Stimulated activated CD4-positive, alpha-beta T cell treated with anti-CD3 and anti-CD28 coated beads, Interleukin-4, amount 100 ng/mL, for 4 hours (primary cell): ENCODE measurements at places on chromosomes 3 and 15.

- DNase-seq: no peak
These were observed 220.0 kb downstream of the ZMAT3 start for GRCh38 chr3:178851564-178851963.

DNA sequence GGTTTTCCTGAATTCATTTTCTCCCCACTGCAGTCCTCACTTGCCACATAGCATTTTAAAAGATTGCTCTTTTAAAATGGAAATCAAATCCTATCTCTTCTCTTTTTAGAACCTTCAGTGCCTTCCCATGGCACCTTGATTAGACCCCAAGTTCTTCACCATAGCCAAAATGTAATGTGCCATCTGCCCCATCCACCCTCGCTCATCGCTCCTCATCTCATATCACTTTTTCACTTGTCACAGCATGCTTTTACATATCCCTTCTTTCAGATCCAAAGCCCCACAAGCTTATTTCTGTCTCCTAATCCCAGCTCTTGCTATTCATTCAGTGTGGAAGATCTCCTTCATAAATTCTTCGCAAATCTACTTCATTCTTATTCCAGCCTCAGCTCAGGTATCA lies 161.7 kb downstream of the CD47 start:
- no peak for DNase-seq

DNA sequence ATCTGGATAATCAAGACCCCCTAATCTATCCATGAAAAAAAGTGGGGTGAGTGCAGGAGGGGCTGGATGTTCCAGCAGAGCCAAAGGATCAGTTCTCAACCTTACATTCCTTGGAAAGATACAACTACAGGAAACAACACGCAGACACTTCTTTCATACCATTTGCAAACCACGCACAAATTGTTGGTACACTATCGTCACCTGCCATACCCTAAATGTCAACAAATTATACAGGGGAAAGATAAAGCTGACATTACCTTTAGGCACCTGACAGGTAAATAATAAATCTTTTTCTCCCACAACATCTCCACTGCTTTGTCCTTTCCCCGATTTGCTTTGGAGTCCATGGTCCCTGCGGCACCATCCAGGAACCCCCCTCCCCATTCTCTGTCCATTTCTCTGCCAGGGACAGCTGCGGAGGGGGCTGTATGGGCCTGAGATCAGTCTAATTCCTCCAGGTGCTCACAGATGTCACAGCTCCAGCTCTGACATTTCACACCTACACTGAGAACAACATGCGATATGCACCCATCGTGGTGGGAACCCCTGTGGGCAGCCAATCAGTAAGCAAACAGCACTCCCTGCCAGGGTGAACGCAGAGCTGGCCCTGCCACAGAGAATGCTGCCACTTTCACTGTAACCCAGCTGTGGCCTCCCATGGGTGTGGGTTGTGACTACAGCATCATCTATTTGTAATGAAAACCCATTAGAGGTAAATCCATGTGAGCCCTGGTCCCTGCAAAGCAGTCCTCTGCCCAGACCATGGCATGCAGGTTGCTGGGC lies 37.7 kb upstream of the BCL2L10 start:
- no peak for DNase-seq

- DNase-seq: no peak
These were observed 2.8 kb downstream of the CLSTN2 start for GRCh38 chr3:139937674-139938279.

DNA sequence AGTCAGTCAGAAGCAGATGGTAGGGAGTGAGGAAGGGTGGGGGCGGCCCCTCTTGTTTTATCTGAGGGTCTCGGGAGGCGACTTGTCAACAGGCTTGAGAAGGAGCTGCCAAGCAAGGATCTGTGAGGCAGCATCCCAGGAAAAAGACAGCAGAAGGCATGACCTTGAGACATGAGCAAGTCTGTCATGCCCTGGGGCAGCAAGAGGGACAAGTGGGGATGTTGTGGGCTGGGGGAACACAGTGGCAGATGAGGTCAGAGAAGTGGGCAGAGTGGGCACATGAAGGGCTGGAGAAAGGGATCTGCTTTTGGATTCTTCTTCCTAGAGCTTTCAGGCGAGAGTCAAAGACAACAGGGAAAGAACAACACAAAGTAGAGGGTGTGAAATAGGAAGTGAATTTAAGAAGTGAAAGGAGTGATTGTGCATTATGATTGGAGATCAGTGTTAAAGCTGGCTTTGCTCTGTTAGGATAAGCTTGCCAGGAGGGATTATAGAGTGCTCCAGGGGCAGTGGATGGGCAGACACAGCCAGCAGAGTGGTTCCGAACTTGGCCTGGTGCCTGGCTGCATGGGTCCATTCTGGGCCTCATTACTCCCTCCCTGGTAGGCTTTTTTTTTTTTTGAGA lies 73.3 kb downstream of the USP13 start:
- no peak for DNase-seq

DNA sequence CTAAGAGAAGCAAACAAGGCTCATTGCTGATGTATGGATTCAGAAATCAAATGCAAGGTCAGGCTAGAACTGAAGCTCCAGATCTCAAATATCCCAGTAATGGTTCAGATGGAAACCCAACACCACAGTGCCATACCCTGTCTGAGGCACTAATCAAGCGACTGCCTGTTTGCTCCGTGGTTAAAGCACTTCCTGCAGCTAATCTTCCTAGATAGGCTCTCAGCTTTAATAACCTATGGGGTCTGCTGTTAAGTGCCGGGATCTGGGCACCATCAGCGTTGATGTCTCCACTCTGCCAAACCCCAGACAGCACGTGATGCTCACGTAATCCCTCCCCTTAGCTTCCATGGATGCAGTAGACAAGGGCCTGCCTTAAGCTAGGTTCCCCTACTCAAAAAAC lies 262.6 kb downstream of the MECOM start:
- no peak for DNase-seq

DNA sequence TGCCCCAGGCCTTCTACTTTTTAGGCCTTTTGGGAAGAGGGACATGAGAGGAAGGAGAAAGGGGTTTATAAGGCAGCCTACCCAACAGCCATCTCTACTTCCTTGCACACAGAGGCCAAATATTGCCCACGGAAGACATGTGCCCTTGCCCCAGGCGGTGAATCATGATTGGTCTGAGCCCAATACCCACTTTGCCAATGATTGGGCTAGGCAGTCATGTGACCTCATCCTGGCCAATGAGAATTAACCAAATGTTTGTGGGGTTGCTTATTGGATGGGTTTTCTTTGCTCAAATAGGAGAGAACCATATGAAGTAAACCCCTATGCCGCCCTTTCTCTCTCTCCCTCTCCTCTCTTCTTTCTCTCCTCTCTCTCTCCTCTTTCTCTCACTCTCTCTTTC lies 42.2 kb upstream of the ATP1B3 start:
- DNase-seq: no peak

- DNase-seq: no peak
These were observed 65.8 kb downstream of the EXOG start for GRCh38 chr3:38561746-38562466.

- DNase-seq: no peak
These were observed 91.9 kb upstream of the NSMCE3 start for GRCh38 chr15:29361560-29361959.

DNA sequence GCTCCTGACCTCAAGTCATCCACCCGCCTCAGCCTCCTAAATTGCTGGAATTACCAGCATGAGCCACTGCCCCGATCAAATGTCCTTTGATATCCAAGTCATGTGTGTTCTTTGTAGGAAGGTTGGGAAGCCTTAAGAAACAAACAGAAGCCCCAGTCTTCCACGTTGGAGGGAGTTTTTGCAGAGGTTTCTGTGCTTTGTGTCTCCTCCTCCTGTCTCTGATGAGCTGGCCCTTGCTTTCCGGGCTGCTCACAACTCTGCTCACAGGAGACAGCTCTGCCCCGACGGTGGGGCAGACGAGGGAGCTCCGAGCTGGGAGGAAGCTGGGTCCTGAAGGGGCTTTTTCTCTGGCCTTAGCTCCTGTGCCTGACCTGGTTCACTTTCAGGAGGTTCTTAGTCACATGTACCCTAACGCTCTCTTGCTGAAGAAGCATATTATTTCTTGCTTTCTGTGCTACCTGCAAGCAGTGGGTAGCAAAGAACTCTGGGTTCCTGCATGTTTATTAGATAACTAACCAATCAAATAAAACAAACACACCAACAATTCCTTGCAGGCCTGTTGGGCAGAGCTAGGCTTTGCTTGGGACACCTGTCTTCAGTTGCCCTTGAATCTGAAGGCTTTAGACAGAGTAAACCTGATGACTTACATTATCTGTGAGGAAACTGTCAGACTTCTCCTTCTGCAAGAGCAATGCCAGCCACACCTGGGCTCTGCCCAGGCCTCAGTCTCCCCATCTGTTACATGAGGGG lies 52.6 kb upstream of the SMAD6 start:
- no peak for DNase-seq

GRCh38 chr15:98035577-98036010 lies 75.1 kb downstream of the ARRDC4 start:
- DNase-seq: no peak

- no peak for DNase-seq
These were observed 158.9 kb downstream of the NSMCE3 start for GRCh38 chr15:29110733-29111132.

DNA sequence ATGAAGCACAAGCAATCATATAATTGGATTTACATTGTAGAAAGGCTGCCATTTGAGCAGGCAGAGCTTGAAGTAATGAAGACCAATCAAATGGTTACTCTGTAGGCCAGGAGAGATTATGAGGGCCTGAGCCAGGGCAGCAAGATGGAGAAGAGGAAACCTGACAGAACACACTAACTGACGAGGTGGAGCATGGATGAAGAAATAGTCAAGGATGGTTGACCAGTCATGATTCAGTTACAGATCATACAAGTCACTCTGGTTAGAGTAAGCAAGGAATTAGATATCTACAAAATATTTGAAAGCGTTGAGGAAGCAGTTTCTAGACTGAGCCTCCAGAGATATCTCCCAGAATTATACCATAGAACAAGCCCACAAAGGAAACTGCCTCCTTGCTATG lies 101.8 kb upstream of the THSD4 start:
- DNase-seq: no peak

DNA sequence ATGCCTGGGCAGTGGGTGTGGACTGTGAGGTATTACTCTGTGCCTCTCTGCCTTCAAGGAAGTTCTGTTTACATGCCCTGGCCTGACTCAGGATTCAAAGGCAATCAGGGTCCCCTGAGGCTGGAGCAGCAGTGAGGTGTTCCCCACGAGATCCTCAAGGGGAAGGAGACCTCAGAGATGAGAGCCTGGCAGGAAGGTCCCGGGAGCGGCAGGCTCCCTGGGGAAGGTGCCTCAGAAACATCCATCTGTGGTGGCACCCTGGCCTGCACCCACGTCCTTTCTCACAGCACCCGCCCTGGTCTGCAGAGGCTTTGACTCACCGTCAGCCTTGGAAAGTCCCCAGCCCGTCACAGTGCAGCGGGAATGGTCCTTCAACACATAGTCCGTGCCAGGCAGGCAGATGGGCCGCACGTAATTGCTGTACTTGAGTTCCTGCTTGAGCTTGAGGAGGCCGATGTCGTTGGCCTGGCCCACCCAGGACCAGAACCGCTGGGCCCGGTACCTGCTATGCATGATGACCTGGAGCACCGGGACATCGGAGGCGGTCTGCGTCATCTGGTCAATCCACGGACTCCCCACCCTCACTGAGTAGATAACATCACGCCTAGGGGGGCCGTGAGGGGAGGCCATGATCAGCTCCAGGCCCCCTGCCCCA lies 3.6 kb downstream of the PRSS50 start:
- no peak for DNase-seq

DNA sequence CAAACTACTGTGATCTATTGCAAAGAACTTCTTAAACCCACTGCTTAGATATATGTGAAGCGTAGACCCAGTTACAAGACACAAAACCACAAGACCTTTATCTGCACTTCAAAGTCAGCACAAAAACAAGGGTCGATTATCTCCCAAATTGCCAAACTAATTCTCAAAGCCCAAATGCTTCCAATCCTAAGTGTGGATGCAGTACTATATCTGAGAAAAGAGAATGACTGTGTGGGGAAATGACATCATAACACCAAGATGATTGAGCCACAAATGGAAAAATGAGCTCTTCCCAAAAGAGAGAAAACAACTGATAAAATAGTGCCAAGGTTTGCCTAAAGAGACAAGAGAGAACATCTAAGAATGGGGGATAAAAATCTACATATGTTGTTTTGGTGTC lies 86.2 kb downstream of the MEIS2 start:
- no peak for DNase-seq
